ENCODE measurements at places on chromosomes 7 and 10. TPM values are rescaled to one million over a fixed set of nuclear protein-coding genes. Genes with fewer than 3 reads are reported as not detected.
A peak's percentile ranks its signal among the peaks of the same experiment; 100 is the strongest.

Gene NUTM2B
- total RNA-seq: not detected

Gene PLCE1
- total RNA-seq: 2.5 TPM

Gene EDRF1
- total RNA-seq: 19.7 TPM

Gene CREB3L2
- 9.1 TPM for total RNA-seq

Gene CALML5
- not detected for total RNA-seq

Gene EPO
- total RNA-seq: not detected

Gene NKX2-3
- not detected for total RNA-seq

Gene NHLRC2
- total RNA-seq: 7.3 TPM

Gene TYW1B
- total RNA-seq: 1.9 TPM

- no peak for DNase-seq
Measured at GRCh38 chr7:20164425-20165145, 52.6 kb downstream of the MACC1 start.

GRCh38 chr7:133646472-133647315 lies 393.8 kb downstream of the EXOC4 start:
- DNase-seq: no peak

- no peak for DNase-seq
Measured at GRCh38 chr7:93873998-93874574, 16.5 kb downstream of the TFPI2 start.

- DNase-seq: no peak
Measured at GRCh38 chr10:91367127-91367531, 43.0 kb upstream of the HECTD2 start.

DNA sequence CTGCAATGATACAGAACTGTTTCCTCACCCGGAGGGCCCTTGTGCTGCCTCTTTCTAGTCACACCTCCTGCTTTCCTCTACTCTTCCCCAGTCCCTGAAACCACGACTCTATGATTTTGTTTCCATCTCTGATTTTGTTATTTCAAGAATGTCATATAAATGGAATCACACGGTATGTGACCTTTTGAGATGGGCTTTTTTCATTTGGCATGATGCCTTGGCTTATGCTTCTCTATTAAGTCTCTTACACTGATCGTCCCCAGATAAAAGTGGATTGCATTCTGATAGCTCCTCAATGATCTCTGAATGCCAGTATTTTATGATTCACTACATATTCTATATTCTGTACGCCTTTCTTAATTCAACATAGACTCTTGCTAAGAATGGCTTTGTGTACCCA lies 78.2 kb downstream of the GALNT11 start:
- no peak for DNase-seq

GRCh38 chr7:73612598-73613269 lies 11.6 kb downstream of the MLXIPL start:
- peak; percentile 95 for DNase-seq

GRCh38 chr7:122383934-122384333 lies 79.4 kb upstream of the FEZF1 start:
- DNase-seq: no peak

- peak; percentile 38 for DNase-seq
Measured at GRCh38 chr10:102615361-102615760, 28.9 kb upstream of the TRIM8 start.

GRCh38 chr7:107150375-107151073 lies 18.3 kb upstream of the HBP1 start:
- DNase-seq: peak; percentile 67

GRCh38 chr10:12502526-12503274 lies 153.4 kb downstream of the CAMK1D start:
- no peak for DNase-seq

- DNase-seq: no peak
Measured at GRCh38 chr7:4486907-4487306, 195.2 kb upstream of the FOXK1 start.

DNA sequence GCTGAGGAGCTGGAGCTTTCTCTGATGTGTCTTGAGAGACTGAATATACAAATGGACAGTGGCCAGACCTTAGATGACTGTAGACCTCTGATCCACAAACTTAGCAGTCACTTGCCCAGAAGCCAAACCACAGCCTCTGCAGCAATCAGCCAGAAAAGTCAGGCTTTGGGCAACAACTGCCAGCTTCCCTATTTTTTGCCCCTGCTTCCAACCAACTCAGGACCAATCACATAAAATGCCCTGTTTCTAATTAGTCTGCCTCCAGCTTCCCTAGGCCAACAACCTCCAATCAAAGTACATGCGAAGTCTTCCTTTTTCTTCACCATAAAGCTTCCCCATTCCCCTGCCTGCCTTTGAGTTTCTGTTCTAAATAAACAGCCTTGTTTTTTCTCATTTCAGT lies 37.8 kb upstream of the CACUL1 start:
- DNase-seq: no peak

- no peak for DNase-seq
Measured at GRCh38 chr7:748446-748845, 21.4 kb upstream of the PRKAR1B start.

DNA sequence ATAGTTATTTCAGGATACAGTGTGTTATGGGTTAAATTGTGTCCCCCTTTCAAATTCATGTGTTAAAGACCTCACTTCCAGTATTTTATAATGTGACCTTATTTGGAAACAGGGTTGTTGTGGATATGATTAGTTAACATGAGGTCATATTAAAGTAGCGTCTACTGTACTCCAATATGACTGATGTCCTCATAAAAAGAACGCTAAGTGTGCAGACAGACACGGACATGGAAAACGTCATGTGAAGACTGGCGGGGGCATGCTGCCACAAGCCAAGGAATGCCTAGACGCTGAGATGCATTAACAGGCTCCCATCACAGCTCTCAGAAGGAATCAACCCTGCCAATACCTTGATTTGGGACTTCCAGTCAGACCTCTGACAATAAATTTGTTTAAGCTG lies 1.5 kb upstream of the WDR37 start:
- DNase-seq: no peak

DNA sequence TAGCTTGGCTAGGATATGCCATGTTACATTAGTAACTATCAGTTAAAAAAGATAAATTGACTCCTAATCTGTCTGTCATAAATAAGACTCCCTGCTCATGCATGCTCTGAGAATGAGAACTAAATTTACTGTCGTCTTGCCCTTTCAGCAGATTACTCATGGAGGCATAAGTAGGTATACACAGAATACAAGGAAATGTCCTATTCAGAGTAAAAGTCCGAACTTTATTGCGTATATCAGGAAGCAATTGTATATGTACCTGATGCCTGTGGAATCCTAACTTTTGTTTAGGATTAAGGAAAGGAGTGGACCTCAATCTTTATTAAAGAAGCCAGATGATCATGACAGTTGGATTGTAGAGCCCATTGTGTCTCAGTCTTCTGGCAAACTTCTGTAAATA lies 118.6 kb downstream of the THSD7A start:
- DNase-seq: no peak
